ENCODE measurements at places on chromosomes 3 and 15.

DNA sequence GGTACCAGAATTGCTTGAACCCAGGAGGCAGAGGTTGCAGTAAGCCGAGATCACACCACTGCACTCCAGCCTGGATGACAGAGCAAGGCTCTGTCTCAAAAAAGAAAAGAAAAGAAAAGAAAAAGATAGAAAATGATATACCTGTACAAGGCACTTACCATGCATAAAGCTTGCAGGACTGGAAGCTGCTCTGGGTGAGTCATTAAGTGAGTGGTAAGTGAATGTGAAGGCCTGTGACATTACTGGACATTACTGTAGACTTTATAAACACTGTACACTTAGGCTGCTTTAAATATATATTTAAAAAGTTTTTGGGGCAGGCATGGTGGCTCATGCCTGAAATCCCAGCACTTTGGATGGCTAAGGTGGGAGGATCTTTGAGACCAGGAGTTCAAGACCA, 99.2 kb downstream of the SLMAP start:
- DNase-seq = peak; percentile 62

DNA sequence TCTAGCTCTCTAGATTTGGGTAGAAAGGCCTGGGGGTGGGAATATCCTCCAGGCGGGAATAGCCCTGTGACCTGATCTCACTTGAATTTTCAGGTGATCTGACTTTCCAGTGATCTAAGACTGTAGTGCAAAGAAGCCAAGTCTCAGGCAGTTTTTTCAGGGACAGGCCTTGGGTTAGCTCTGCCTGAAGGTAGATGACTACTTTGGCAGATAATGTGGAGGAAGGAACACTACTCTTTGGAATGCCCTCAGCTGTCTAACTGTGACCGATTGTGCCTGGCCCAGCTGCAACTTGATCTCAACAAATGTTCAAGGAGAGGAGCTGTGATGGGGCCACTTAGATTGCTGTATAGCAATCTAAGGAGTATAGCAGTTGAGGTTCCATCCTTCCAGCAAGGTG, 193.7 kb downstream of the TCF12 start:
- DNase-seq = no peak

- DNase-seq = peak; percentile 41
Measured at GRCh38 chr15:90002428-90002844, 1.3 kb downstream of the ZNF710 start.

GRCh38 chr3:3918763-3919162, 119.5 kb downstream of the LRRN1 start:
- DNase-seq = no peak

DNA sequence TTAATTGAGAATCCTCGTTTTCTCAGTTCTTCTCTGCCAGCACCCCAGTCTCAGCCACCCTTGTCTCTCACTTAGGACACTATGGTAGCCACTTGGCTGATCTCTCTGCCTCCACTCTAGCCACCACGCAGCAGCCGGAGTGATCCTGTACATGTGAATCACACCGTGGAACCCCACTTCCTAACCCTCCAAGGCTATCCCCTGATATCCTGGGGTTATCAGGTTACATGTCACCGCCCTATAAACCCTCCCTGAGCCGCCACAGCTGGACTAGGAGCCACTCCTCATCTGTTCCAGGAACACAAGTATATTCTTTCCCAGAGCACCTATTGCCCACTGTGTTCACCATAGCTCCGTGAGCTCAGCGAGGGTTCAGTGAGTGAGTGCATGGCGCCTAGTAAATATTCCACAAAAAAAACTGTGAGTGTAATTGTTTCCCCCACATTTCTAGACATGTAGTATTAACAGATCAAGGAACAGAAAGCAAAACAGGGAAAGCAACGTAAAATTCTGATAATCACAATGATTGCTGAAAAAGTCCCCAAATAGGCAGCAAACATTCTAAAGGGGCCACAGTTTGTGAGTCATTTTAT, 661 bp upstream of the PARP14 start:
- peak; percentile 43 for DNase-seq

GRCh38 chr3:4011166-4011565, 211.9 kb downstream of the LRRN1 start:
- DNase-seq = no peak

DNA sequence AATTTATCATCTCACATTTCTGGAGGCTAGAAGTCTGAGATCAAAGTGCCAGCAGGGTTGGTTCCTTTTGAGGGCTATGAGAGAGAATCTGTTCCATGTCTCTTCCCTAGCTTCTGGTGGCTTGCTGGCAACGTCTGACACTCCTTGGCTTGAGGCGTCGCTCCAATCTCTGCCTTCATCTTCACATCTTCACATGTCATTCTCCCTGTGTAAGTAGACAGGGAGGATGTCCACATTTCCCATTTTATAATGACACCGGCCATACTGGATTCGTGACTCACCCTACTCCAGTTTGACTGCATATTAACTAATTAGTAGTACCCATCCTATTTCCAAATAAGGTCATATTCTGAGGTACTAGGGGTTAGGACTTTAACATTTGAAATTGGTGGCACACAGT, 17.5 kb upstream of the ARHGAP31 start:
- peak; percentile 14 for DNase-seq

DNA sequence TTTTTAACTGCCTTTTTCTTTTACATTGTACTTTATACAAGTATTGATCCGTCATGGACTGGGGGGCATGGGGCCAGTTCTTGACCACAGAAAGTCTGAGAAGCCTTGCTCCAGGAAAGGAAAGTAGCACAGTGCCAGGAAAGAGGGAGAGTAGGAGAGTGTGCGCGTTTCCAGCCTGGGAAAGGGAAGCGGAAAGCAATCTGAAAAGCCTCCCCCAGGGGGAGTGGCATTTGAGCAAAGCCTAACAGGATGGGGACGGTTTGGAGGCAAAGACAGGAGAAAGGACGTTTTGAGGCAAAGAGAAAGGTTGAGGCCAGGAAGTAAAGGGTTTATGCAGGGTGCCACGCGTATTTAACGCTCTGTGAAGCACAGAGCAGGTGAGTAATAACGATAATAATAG, 116.9 kb downstream of the RORA start:
- no peak for DNase-seq

DNA sequence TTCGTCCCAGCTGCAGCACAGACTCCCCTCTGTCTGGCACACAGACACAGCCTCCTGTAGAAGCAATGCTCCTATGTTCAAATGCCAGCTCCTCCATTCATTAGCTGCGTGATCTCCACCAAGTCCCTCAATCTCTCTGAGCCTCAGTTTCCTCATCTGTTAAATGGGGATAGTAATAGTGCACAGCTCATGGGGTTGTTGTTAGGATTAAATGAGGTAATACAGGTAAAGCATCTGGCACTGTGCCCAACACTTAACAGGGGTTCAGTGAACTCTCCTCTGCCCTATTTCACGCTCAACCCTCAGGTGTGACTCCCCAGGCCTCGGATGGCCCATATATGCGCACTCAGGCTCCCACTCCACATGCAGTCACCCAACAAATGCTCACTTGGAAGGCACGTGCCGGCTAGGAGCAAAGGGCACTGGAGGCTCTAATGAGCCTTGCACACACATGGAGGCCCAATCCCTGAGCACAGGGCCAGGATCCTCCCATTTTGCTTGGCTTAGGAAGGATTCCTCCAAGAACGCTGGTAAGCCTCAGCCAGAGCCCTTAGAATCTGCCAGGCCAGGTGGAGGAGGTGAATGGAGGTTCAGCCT, 176.0 kb upstream of the LINGO1 start:
- no peak for DNase-seq

DNA sequence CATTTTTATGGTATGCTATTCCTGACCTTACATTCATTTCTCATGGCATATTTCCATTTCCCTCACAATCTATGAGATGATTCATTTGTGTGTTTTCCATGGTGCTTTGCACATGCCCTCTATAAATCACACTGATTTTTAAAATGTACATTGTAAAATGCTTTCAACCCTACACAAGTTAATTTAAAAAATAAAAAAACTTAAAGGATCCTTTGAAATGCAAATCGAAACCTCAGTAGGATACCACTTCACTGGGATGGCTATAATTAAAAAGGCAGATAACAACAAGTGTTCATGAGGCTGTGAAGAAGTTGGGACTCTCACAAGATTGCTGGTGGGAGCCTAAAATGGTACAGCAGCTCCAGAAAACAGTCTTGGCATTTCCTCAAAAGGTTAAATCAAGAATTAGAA, 83.5 kb downstream of the FMN1 start:
- peak; percentile 86 for DNase-seq

DNA sequence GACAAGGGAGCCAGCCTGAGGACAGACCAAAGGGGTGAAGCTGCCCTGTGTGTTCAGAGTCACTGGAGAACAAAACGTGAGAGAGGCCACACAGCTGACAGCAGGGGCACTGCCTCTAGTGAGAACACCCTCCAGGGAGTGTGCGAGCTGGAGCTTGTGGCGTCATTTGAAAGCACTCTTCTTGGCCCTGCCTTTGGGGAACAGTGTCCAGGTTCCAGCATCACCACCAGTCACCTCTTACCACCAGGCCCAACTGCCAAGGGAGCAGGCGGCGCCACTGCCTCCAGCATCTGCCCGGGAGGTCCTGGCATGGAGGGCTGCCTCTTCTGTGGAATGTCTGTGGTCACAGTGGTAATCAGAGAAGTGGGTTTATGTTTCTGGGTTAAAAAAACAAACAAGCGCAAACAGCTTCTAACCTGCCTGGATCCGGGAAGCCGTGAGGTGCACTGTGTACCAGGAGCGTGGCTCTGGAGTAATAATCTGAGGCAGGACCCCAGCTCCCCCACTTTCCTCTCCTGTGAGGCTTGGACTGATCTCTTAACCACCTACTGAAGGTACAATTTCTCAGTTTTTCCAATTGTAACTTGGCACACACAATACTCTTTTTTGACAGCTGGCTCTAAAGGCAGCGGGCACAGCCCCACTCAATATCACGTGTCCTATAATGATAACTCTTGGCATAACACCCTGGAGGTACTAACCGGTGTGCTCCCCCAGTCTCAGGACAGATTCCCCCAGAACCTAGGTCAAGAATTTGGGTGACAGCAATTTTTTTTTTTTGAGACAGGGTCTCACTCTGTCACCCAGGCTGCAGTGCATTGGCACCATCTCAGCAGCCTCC, 32.2 kb upstream of the CDCP1 start:
- no peak for DNase-seq

- no peak for DNase-seq
Measured at GRCh38 chr3:186966406-186966805, 36.1 kb downstream of the ST6GAL1 start.

DNA sequence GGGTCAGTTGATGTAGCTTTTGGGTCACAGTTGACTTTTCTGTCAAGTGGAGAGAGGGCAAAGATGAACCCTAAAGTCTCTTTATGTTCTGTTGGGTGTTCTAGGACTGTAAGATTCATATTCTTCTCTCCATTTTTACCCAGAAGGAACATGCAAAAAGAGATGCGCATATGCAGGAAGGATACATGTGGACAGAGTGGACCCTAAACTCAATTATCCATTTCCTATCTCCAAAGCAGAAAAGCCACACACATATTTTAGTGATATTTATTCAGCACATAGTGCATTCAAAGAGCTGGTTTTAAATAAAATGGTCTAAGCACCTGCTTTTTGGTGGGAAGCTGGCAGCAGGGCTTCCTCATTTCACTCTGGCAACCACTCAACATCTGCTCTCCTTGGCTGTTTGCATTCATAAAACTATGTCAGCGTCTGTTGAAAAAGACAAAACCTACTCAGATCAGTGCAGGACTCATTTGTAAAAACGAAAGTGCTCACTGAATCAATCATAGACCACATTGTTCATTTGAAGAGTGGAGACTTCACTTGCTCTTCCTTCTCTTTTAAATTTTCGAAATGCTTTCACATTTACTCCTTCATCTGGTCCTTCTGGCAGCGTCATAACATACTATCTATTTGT, 96.6 kb downstream of the SEMA6D start:
- DNase-seq = no peak

- no peak for DNase-seq
Measured at GRCh38 chr3:64405211-64405835, 180.1 kb upstream of the PRICKLE2 start.

DNA sequence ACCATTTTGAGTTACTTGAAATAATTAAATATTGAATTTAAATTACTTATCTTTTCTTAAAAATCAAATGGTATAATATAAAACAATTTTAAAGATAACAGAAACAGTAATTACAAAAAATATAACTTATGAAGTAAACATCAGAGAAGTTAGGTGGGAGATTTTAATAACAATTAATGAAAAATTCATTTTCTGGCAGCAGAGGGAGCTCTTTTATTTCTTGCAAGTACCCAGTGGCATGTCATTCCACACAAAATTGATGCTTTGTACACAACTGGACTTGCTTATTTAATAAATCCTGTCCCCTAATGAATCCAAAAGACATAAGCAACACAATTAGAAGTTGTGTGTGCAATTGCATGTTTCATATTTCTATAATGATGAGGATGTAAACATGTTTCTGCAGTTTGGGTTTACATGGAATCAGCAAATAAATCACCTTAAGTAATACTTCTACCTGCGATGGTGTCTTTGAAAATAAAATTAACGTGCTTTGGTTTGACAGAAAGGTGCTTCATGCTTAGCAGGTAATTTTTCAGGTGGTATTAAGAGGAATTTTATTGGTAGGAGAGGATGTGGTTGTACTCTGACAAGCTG, 861.3 kb downstream of the ZPLD1 start:
- DNase-seq = peak; percentile 50

- peak; percentile 29 for DNase-seq
Measured at GRCh38 chr3:185084901-185085300, 68.0 kb downstream of the C3orf70 start.

DNA sequence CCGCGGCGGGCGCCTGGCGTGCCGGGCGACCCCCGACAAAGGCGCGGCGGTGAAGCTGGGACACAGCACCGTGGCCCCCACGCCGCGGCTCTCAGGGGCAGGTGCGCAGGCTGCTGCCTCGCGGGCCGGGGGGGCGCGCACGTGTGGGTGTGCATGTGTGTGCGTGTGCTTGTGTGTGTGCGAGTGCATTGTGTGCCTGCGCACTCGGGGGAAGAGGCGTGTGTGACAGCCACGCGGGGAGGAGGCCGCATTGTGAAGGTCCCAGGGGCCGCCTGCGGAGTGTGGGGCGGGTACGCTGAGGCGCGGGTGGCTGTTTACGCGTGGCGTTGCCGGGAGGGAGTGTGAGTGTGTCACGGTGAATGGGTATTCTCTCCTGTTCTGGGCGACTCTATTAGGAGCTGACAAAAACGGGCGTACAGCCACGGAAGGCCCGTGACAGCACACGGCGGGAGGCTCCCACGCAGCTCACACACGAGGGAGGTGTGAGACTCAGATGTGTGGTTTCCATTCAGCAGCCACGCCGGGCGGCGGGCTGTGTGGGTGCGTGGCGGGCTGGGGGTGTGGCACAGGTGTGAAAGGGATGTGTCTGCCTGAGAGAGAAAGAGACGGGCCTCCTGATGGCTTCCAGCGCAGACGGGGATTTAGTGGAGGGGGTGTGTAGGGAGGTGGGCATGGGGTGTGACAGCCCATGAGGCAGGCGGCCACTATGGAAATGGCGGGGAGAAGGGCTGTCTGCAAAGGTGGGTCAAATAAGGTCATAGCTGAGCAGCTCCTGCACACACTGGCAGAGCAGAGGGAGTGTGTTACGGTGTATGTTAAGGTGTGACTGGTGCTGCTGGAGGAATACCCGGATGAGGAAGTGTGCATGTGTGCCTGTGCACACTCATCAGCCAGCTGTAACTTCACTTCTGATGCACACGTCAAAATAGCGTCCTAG, 750 bp downstream of the PODXL2 start:
- DNase-seq = no peak
